ENCODE measurements at places on chromosomes 1 and 21.

- DNase-seq = no peak
Measured at GRCh38 chr1:214455971-214456867, 95.2 kb downstream of the PTPN14 start.

GRCh38 chr1:84776639-84777038 is 86.4 kb upstream of the SSX2IP start:
- DNase-seq = no peak

GRCh38 chr1:154843636-154844296 is 26.3 kb downstream of the KCNN3 start:
- DNase-seq = no peak

DNA sequence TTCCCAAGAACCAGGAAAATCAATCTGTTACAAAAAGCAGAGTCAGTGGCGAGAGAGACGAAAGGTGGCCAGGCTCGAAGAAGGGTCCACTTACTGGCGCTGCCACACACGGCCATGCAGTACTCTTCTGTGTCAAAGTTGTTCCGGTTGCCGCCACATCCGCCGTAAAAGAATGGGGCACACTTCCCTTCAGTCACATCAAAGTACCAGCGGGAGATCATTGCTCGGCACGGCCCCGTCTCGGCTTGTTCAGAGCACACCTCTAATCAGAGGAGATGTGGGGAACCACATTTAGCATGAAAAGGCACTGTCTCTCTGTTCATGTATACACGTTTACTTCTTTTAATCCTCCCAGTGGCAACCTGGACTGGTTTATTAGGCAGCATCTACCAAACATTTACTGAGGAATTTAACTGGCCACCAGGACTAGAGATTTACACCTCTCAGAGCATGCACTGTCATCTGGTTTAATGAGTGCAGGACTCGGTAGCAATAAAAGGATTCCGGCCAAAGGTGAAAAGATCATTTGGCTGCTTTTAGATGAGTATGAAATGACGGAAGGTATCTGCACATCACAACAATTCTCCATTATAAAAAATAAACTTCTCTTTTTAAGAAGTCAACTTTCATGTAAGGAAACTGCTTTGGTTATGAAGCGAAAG is 170.5 kb downstream of the APP start:
- peak; percentile 5 for DNase-seq

- no peak for DNase-seq
Measured at GRCh38 chr1:31509124-31510072, 66.9 kb upstream of the TINAGL1 start.

DNA sequence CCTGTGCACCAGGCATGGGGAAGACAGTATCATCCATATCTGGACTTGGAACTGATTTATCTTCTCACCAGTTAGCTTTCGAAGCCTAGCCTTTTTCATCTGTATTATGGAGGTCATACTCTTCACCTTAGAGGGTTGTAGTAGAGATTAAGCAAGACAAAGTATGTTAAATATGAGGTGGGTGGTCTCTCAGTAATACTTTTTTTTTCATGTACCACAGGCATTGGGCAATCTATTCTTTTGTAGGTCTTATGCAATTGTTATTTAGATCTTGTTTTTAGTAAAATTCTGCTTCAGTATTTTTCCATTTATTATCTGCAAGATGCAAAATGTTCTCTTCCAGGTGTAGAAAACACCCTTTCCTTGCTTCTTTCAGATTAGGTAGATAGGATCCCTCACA is 35.2 kb upstream of the OR2B11 start:
- no peak for DNase-seq
